ENCODE measurements at places on chromosomes 3 and 15. TPM values are rescaled to one million over a fixed set of nuclear protein-coding genes. Genes with fewer than 3 reads are reported as not detected.

The PAK6 gene
- total RNA-seq: 0.16 TPM

The GCNT3 gene
- total RNA-seq: 0.26 TPM

The IDH2 gene
- total RNA-seq: 37.2 TPM

The RARB gene
- 11.7 TPM for total RNA-seq

The MYRIP gene
- 0.16 TPM for total RNA-seq

The SEMA3F gene
- 2.1 TPM for total RNA-seq

The SLMAP gene
- total RNA-seq: 35.9 TPM

The ZNF619 gene
- 5.0 TPM for total RNA-seq

The TMEM45A gene
- total RNA-seq: 13.7 TPM

The PARP3 gene
- total RNA-seq: 13.6 TPM

The HTR3E gene
- not detected for total RNA-seq

The PCSK6 gene
- total RNA-seq: 0.09 TPM

The GTF2A2 gene
- total RNA-seq: 19.2 TPM

The ACOX2 gene
- 28.2 TPM for total RNA-seq

The MFGE8 gene
- total RNA-seq: 67.0 TPM

The TM4SF4 gene
- total RNA-seq: not detected

The SI gene
- total RNA-seq: not detected

The SPINT1 gene
- total RNA-seq: 0.32 TPM

The RLBP1 gene
- total RNA-seq: not detected

The GTF2E1 gene
- total RNA-seq: 13.1 TPM

The VEPH1 gene
- total RNA-seq: 24.0 TPM

The CTXND1 gene
- total RNA-seq: not detected

The SLC51B gene
- 1.0 TPM for total RNA-seq

The IGDCC3 gene
- total RNA-seq: not detected

The IL5RA gene
- total RNA-seq: under 0.01 TPM

The MOBP gene
- total RNA-seq: not detected

The INSYN1 gene
- 2.5 TPM for total RNA-seq

The ZPLD1 gene
- total RNA-seq: under 0.01 TPM

The EIF1B gene
- 9.6 TPM for total RNA-seq

The KLHL40 gene
- total RNA-seq: not detected

The FBXO40 gene
- not detected for total RNA-seq

The FURIN gene
- 23.3 TPM for total RNA-seq

The SPRED1 gene
- 50.1 TPM for total RNA-seq

The RBP2 gene
- not detected for total RNA-seq

The CP gene
- total RNA-seq: not detected

The IMPDH2 gene
- 394 TPM for total RNA-seq

The C3orf52 gene
- 2.0 TPM for total RNA-seq

The SLC22A13 gene
- total RNA-seq: 0.09 TPM

The GRM7 gene
- total RNA-seq: not detected

The DCLK3 gene
- total RNA-seq: under 0.01 TPM

Data from bronchial smooth muscle cell (primary cell).